ENCODE measurements at places on chromosomes 5 and 9. TPM values are rescaled to one million over a fixed set of nuclear protein-coding genes. Genes with fewer than 3 reads are reported as not detected.

- H3K4me1 ChIP-seq = no peaks in the 10 kb centered on the region
- no peak overlapping the region for H3K4me3 ChIP-seq
- H3K36me3 ChIP-seq = no peaks in the 10 kb centered on the region
- H3K27ac ChIP-seq = no peak overlapping the region
These were observed 13.3 kb upstream of the SEPTIN8 start for GRCh38 chr5:132790201-132790865.

DNA sequence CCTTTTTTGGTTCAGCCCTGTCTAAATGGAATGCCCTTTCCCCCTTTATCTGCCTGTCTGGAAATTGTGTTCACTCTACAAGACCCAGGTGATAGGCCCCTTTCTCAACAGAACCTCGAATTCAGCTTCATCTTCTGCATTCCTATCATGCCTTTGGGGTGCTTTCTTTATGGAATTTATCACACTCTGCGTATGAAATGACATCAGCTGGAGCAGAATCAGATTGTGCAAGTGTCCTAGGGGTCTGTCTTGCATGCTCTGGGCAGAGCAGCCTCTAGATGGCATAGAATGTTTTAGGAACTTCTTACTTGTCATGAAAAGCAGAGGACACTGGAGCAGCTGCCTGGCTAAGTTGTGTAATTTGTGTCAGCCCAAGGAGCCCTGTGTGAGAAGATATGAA, 84.9 kb downstream of the ISL1 start:
- no peak overlapping the region for H3K4me3 ChIP-seq
- H3K4me1 ChIP-seq = no peaks in the 10 kb centered on the region
- no peak for DNase-seq
- no peaks in the 10 kb centered on the region for H3K36me3 ChIP-seq
- no peaks in the 10 kb centered on the region for H3K27me3 ChIP-seq

DNA sequence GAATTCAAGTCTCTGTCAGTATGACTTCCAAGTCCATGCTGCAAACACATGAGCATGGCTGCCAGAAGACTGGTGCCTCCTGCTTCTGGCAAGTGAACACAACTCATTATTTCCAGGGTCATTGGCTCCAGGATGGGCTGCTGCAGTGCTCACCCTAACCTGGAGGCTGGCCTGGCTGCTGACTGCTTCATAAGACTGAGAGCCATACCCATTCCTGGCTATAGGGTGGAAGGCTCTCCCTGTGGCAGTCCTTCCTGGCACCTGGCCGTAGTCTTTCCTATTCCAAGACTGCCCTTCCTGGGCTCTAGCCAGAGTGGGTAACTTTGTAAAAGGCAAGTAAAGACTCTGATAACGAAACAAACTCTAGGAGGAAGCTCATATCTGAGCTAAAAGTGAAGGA, 51.2 kb downstream of the CXXC5 start:
- H3K27me3 ChIP-seq = no peaks in the 10 kb centered on the region
- H3K36me3 ChIP-seq = no peaks in the 10 kb centered on the region
- H3K4me3 ChIP-seq = no peak overlapping the region
- no peak for DNase-seq

DNA sequence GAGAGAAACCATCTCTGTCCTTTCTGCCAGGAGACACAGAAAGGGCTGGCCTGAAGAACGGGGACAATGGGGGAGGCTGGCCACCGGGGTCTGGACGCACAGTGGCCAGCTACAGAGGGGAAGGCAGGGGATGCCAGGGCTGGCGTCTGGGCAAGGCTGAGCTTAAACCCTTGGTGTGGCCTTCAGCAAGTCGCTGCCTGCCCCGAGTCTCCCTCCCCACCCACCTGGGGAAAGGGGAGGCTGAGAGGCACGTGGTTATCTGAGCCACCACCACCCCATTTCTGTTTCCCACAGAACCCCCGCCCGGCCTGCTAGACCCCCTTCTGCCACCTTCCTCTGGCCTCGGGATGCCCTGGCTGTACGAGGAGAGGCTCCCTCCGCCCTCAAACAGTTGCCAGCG, 115.3 kb downstream of the VAV2 start:
- H3K27ac ChIP-seq = no peak overlapping the region
- no peak for DNase-seq
- H3K4me3 ChIP-seq = no peak overlapping the region

DNA sequence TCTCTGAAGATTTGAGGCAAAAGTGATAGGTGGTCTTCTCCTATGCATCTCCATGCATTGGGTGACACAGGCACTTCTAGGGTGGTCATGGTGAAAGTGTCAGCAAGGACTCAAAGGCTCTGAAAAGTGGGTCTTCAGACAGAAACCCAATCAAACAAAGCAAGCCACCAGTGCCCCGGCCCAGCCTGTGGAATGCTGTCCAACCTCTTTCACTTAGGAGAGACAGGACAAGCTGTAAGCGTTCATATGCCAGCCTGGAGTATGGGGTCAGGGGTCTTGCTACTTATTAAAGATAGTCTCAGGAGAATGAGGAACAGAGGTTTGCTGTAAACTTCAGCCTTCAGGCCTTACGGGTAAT, 324.5 kb downstream of the GADD45G start:
- DNase-seq = no peak
- H3K36me3 ChIP-seq = no peaks in the 10 kb centered on the region
- no peak overlapping the region for H3K4me3 ChIP-seq
- no peaks in the 10 kb centered on the region for H3K4me1 ChIP-seq
- H3K27ac ChIP-seq = no peak overlapping the region
- H3K27me3 ChIP-seq = no peaks in the 10 kb centered on the region

DNA sequence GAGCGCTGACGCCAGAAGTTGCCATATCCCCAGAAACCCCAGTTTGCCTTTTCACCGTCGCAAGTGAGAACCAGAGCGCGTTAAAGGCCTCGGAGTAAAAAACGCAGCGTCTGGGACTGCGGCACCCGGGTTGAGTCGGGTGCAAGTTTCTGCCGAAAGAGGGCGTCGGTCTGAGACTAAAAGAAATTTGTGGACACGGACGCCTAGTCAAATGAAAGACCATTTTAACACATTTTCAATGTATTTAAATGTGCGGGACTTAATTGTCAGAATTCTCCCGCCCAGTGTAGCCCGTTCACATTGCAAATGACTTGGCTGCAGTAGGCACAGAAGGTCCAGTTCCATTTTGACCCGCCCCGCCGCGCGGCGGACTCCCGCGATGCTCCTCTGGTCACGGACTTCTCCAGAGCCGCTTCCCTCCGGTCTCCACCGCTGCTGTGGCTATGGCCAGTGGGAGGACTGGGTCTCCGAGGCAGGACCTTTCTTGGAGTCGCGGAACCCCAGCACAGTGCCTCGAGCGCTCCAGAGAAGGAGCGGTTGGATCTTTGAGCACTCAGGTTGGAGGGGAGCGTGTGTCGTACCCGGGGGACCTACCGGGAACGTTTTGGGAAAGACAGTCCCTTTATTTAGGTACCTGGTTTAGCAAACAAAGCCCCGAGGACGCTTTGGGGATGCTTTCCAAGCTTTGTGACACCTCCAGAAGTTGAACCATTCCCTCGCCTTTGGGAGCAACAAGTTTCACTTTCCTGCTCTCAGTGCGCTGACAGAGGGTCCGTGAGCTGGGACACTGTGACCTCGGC, 1.2 kb upstream of the NPR3 start:
- no peak for DNase-seq
- H3K27ac ChIP-seq = no peak overlapping the region
- peak overlapping the region; percentile 22 for H3K4me3 ChIP-seq
- peaks cover 9% of the 10 kb centered on the region for H3K27me3 ChIP-seq

DNA sequence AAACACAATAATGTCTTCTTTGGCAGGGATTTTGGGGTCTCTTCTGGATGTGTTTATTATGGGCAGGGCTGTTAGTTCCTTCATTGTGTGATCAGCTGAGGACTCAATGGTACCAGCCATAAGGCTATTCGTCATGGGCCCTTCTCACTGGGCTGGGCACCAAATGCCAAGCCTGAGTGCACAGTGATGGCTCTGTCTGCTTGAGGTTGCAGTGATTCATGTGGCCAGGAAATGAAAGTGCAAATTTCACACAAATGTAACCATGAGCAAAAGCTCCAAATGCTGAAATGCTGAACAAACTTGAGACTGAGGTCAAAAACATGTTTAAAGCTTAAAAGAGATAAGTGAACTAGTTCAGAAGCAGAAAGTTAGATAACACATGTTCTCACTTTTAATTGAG, 191.0 kb downstream of the TARS1 start:
- H3K4me1 ChIP-seq = no peaks in the 10 kb centered on the region
- no peaks in the 10 kb centered on the region for H3K27me3 ChIP-seq
- no peaks in the 10 kb centered on the region for H3K36me3 ChIP-seq
- no peak overlapping the region for H3K27ac ChIP-seq
- H3K4me3 ChIP-seq = no peak overlapping the region
- no peak for DNase-seq

- no peak overlapping the region for H3K27ac ChIP-seq
- no peaks in the 10 kb centered on the region for H3K4me1 ChIP-seq
- no peaks in the 10 kb centered on the region for H3K36me3 ChIP-seq
- no peak for DNase-seq
These were observed 88.8 kb downstream of the RGS7BP start for GRCh38 chr5:64594601-64595000.

DNA sequence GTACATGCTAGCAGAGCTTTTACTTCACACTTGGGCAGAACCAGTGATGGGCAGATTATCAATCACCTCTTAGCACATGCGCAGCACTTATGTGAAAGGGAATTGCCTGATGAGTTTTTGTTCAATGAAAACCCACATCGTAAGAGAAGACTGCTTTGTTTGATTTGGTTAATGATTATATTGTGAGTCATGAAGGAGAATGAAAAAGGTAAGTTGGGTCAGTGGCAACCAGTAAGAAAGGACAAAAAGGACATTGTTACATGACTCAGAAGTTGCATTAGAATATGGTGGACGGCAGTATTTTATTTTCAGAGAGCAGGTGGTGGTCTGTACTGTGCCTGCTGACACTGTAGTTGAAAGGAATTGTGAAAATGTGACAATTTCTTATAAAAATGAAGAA, 127.4 kb downstream of the AOPEP start:
- H3K36me3 ChIP-seq = no peaks in the 10 kb centered on the region
- H3K27me3 ChIP-seq = no peaks in the 10 kb centered on the region
- H3K4me1 ChIP-seq = no peaks in the 10 kb centered on the region
- no peak for DNase-seq

GRCh38 chr5:78550891-78551290, 97.7 kb downstream of the LHFPL2 start:
- H3K36me3 ChIP-seq = no peaks in the 10 kb centered on the region
- H3K27me3 ChIP-seq = no peaks in the 10 kb centered on the region
- H3K27ac ChIP-seq = no peak overlapping the region
- no peak overlapping the region for H3K4me3 ChIP-seq

- DNase-seq = no peak
- H3K27me3 ChIP-seq = no peaks in the 10 kb centered on the region
- H3K27ac ChIP-seq = no peak overlapping the region
- H3K36me3 ChIP-seq = no peaks in the 10 kb centered on the region
These were observed 51.4 kb downstream of the RNF130 start for GRCh38 chr5:180020176-180020575.

DNA sequence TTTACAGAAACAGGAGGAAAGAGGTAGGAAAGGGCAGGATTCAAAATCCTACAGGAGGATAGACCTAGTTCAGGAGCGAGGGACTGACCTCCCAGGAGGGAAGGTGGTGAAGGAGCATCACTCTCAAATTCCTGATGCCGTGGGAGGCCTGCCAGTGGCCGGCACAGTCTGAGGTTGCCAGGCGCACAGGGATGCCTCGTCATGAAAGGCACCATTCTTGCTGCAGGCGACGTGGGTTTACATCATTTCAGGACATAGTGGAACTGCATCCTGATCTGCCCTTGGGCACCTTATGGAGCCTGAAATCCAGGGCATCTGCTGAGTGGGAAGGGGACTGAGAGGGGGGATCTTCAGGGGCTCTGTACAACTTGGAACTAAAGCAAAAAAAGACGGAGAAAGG, 163.2 kb upstream of the S1PR3 start:
- H3K27me3 ChIP-seq = no peaks in the 10 kb centered on the region
- H3K27ac ChIP-seq = no peak overlapping the region
- no peaks in the 10 kb centered on the region for H3K4me1 ChIP-seq
- H3K36me3 ChIP-seq = no peaks in the 10 kb centered on the region
- no peak for DNase-seq
- no peak overlapping the region for H3K4me3 ChIP-seq

DNA sequence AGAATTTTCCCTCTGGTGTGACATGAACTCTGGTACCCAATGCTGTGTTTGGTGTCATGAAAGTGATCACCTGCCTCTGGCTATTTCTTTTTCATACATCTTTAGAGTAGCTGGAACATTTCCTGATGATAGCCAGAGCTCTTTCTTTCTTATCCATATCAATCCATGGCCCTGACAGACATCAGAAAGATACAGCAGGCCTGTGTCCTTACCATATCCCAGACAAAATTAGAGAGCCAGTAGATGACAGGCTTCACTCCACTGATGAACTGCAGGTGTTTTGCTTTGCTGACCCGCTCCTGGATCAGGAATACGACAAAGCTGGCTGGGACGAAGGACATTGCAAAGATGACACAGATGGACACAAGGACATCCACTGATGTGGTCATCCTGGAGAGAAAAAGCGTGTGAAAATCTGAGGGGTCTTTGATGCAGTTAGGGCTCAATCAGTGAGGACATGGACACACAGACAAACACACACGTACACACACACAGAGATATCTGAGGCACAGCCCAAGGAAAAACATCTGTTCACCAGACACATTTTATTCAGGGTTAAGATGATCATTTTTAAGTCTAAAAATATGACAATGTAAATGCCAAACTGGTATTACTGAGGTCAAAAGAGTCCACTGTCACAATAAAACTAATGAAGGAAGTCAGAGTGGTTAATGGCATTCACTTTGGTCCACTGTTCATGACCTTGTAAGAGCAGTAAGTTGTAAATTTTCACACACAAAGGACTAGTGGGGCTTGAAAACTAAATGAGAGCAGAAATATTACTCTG, 34.5 kb downstream of the NIPSNAP3B start:
- peaks cover 81% of the 10 kb centered on the region for H3K36me3 ChIP-seq
- DNase-seq = no peak
- H3K27me3 ChIP-seq = no peaks in the 10 kb centered on the region
- H3K4me3 ChIP-seq = no peak overlapping the region
- H3K4me1 ChIP-seq = no peaks in the 10 kb centered on the region

DNA sequence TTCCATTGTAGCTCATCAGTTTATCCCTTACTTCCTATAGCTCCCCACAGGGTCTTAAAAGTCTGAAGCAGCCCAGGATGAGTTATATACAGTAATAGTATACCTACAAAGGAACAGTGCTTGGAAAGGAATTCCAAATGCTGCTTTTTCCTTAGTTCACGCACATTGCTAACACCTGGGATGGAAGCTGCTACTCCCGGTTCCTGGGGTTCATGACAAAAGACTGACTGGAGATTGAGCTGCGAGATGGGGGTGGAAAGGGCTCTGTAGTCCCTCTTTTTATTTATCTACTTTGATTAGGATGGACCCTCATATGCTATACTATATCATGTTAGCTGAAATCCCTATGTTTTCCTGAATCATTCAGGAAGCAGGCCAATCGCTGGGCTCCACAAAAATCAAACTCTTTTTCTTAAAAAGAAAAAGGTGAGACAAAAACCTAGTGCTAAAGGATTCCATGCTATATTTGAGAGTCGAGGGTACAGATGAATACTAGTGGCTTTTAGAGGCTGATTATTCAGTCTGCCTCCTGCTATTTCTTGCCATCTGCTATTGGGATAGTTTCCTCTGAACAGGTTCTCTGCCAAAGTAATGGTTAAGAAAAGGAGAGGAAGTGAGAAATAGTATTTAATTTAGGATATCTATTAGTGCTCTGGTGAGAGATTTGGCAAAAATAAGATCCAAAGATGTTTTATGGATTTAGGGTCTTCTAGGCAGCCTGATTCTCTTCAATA, 81.2 kb downstream of the MRPS27 start:
- no peak overlapping the region for H3K4me3 ChIP-seq
- no peaks in the 10 kb centered on the region for H3K4me1 ChIP-seq
- H3K36me3 ChIP-seq = no peaks in the 10 kb centered on the region

The PIP5K1B gene
- 60.1 TPM for total RNA-seq

The ANKRD34B gene
- total RNA-seq = not detected

The CTNNAL1 gene
- total RNA-seq = 4.6 TPM

The PCDHB5 gene
- not detected for total RNA-seq

The IGFBPL1 gene
- 1.4 TPM for total RNA-seq

The PCDHB10 gene
- not detected for total RNA-seq

The LCNL1 gene
- total RNA-seq = 0.83 TPM

The SAXO1 gene
- not detected for total RNA-seq

Data from Peyer's patch (tissue), 4 donors.